HCT116 (cell line): ENCODE measurements at places on chromosomes 1 and 21. TPM values are rescaled to one million over a fixed set of nuclear protein-coding genes. Genes with fewer than 3 reads are reported as not detected.
A peak's percentile ranks its signal among the peaks of the same experiment; 100 is the strongest.

DNA sequence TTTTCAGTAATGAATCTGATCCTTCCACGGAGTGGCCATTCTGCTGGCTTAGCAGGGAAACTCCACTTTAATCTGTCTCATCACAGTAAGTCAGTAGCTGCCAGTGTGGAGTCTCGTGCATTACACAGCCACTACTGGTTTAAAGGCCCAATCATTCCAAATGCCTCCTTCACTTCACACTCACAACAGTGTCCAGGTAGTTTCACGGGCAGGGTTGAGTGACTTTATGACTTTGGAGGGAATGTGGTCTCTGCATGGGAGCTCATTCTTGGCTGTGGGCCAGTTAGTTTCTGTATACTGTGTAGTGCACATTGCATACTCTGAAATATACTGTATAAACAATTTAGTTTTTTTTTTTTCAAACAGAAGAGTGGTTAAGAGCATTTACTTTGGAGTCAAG is 34.6 kb upstream of the C1orf87 start:
- H3K4me1 ChIP-seq: no peaks in the 10 kb centered on the region
- H3K36me3 ChIP-seq: no peaks in the 10 kb centered on the region
- H3K27me3 ChIP-seq: no peaks in the 10 kb centered on the region
- no peak overlapping the region for H3K27ac ChIP-seq

- no peak overlapping the region for H3K4me3 ChIP-seq
- no peaks in the 10 kb centered on the region for H3K36me3 ChIP-seq
- no peak for DNase-seq
- no peak overlapping the region for H3K27ac ChIP-seq
Observed at GRCh38 chr1:29415861-29416260, 179.5 kb downstream of the PTPRU start.

DNA sequence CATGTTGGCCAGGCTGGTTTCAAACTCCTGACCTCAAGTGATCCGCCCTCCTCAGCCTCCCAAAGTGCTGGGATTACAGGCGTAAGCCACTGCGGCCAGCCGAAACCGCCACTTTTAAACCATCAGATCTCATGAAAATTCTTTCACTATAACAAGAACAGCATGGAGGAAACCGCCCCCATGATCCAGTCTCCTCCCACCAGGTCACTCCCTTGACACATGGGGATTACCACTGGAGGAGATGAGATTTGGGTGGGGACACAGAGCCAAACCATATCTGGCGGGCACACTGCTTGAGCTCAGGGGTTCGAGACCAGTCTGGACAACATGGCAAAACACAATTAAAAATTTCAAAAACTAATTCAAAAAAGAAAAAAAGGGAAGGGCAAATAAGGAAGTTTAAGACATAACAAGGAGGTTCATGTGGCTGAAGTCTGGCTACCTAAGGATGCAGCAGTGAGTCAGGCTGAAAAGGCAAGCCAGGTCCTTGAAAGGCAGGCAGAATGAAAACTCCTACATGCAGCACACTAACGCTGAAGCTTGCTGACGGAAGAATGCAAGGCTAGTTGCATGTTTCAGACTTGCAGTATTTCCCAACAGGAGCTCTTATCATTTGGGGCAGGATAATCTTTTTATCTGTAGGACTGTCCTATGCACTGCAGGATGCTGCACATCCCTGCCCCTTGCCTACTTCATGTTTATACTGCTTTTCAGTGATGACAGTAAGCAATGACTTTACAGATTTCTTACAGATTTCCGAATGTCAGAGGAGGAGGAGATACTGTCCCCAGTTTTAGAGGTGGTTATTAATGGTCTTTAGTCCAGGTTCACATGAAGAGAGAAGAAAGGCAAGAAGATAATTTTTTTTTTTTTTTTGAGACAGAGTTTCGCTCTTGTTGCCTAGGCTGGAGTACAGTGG is 49.3 kb downstream of the FBXO42 start:
- no peak overlapping the region for H3K4me3 ChIP-seq
- no peaks in the 10 kb centered on the region for H3K27me3 ChIP-seq
- H3K27ac ChIP-seq: no peak overlapping the region
- no peak for DNase-seq
- H3K4me1 ChIP-seq: no peaks in the 10 kb centered on the region
- H3K36me3 ChIP-seq: peaks cover 7% of the 10 kb centered on the region; the same call in 1 of the 2 replicates

GRCh38 chr1:94236630-94237290 is 624 bp downstream of the ARHGAP29 start:
- peak overlapping the region; percentile 83 for H3K4me3 ChIP-seq
- H3K4me1 ChIP-seq: peaks cover 83% of the 10 kb centered on the region
- H3K27me3 ChIP-seq: no peaks in the 10 kb centered on the region

- H3K27me3 ChIP-seq: no peaks in the 10 kb centered on the region
- DNase-seq: no peak
- no peak overlapping the region for H3K4me3 ChIP-seq
- H3K36me3 ChIP-seq: no peaks in the 10 kb centered on the region
Observed at GRCh38 chr1:86068841-86069756, 87.5 kb downstream of the COL24A1 start.

GRCh38 chr1:175232335-175232734 is 39.8 kb upstream of the KIAA0040 start:
- H3K36me3 ChIP-seq: no peaks in the 10 kb centered on the region
- no peaks in the 10 kb centered on the region for H3K27me3 ChIP-seq
- no peak for DNase-seq
- no peak overlapping the region for H3K27ac ChIP-seq

GRCh38 chr1:22772014-22772413 is 61.4 kb downstream of the EPHB2 start:
- no peak for DNase-seq
- H3K36me3 ChIP-seq: no peaks in the 10 kb centered on the region

DNA sequence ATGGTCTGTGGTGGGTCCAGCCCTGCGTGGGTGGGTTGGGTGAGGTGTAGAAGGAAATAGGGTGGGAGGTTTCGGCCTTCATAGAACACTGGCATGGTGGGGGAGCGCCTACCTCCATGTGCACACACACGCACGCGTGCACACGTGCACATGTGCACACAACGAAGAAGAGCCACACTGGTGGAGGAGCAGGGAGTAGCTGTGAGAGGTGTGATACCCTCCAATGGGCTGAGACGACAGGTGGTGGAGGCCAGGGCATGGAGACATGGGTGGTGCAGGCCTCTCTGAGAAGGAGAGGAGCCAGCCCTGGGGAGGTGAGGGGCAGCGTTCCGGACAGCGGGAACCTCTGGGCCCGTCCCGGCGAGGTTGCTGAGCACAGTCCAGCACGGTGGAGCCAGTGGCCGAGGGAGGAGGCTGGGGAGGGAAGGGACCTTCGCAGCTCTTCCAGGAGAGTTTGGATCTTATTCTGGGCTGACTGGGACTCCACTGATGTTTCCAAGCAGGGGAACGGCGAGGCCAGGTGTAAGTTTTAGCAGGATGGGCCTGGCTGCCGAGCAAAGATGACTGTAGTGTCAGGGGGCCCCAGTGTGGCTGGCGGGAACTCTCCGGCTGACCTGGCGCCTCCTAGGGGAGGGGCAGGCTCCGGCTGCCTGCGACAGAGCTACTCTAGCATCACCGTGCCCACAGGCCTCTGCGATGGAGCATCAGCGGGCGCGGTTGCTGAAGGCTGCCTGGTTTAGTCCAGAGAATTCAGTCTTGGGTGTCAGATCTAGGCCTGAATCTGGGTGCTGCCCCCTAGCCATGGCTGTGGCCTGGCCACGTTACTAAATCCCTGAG is 107.2 kb downstream of the ARHGEF10L start:
- no peak overlapping the region for H3K27ac ChIP-seq
- no peak overlapping the region for H3K4me3 ChIP-seq
- H3K36me3 ChIP-seq: no peaks in the 10 kb centered on the region
- DNase-seq: no peak
- H3K4me1 ChIP-seq: no peaks in the 10 kb centered on the region

DNA sequence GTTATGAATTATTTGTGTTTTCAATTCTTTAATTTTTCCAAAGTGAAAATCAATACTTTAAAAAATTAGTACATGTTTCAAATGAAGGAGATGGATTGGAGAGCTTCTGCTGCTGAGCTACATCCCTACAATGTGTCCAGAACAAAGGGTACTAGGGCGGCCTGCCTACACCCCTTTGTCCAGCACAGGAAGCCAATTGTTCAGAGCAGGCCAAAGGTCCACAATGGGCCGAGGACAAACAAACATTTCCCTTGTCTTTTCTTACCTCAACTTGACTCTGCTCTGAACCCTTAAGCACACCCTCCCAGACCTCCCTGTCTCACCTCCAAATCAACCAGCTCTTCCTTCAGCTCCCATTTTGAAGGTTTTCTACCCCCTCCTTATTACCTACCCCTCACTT is 39.4 kb upstream of the CAMK1G start:
- no peak overlapping the region for H3K27ac ChIP-seq
- DNase-seq: no peak
- peaks cover 32% of the 10 kb centered on the region for H3K27me3 ChIP-seq
- peaks cover 13% of the 10 kb centered on the region for H3K4me1 ChIP-seq
- H3K4me3 ChIP-seq: no peak overlapping the region

DNA sequence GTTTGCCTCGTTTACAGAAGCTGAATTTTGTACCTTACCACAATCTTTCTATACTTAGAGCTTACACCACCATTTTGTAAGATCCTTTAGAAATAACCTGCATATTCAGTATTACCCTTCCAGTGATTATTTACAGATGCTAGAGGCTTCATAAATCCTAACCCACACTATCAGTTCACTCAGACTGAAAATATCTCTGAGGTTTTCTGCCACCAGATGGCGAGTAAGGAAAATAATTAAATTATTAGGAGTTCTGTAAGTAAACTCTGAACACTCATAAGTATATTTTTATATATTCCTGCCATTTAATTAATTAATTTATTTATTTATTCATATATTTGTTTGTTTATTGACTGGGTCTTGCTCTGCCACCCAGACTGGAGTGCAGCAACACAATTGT is 1635.2 kb downstream of the PLA2G4A start:
- H3K27me3 ChIP-seq: no peaks in the 10 kb centered on the region
- no peak for DNase-seq
- H3K36me3 ChIP-seq: no peaks in the 10 kb centered on the region
- H3K27ac ChIP-seq: no peak overlapping the region

GRCh38 chr1:116682641-116683221 is 15.2 kb upstream of the IGSF3 start:
- H3K4me3 ChIP-seq: no peak overlapping the region
- no peak overlapping the region for H3K27ac ChIP-seq
- H3K36me3 ChIP-seq: no peaks in the 10 kb centered on the region
- no peaks in the 10 kb centered on the region for H3K27me3 ChIP-seq
- DNase-seq: no peak
- peaks cover 7% of the 10 kb centered on the region for H3K4me1 ChIP-seq

DNA sequence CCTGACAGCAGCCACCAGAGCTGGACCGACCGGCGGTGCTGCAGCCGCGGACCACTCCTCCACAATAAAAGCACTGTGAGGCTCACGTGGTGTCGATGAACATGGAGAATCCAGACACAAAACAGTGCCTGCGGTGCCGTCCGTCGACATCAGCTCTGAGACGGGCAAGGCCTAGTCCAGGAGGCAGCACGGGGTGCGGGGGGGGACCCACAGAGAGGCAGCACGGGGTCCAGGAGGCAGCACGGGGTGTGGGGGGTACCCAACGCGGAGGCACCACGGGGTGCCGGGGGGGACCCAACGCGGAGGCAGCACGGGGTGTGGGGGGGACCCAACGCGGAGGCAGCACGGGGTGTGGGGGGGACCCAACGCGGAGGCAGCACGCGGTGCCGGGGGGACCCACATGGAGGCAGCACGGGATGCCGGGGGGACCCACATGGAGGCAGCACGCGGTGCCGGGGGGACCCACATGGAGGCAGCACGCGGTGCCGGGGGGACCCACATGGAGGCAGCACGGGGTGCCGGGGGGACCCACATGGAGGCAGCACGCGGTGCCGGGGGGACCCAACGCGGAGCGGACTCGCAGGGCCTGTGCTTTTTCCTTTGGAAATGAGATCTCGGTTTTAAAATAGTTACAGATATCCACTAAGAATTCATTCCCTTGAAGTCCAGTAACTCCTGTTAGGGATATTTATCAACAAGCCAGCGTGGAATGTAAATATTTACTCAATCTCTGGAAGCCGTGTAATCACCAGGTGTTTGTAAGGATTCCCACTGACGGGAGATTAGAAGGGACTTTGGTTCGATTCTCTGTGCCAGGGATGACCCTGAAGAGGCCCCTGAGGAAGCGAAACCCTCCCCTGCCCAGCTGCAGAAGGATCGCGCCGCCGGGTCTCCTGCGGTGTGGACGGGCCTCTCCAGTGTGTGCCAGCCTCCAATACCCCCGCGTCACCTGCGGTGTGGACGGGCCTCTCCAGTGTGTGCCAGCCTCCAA is 52.1 kb downstream of the COL6A1 start:
- no peak overlapping the region for H3K4me3 ChIP-seq
- DNase-seq: no peak
- H3K27me3 ChIP-seq: no peaks in the 10 kb centered on the region
- no peaks in the 10 kb centered on the region for H3K4me1 ChIP-seq
- H3K27ac ChIP-seq: no peak overlapping the region
- H3K36me3 ChIP-seq: no peaks in the 10 kb centered on the region

DNA sequence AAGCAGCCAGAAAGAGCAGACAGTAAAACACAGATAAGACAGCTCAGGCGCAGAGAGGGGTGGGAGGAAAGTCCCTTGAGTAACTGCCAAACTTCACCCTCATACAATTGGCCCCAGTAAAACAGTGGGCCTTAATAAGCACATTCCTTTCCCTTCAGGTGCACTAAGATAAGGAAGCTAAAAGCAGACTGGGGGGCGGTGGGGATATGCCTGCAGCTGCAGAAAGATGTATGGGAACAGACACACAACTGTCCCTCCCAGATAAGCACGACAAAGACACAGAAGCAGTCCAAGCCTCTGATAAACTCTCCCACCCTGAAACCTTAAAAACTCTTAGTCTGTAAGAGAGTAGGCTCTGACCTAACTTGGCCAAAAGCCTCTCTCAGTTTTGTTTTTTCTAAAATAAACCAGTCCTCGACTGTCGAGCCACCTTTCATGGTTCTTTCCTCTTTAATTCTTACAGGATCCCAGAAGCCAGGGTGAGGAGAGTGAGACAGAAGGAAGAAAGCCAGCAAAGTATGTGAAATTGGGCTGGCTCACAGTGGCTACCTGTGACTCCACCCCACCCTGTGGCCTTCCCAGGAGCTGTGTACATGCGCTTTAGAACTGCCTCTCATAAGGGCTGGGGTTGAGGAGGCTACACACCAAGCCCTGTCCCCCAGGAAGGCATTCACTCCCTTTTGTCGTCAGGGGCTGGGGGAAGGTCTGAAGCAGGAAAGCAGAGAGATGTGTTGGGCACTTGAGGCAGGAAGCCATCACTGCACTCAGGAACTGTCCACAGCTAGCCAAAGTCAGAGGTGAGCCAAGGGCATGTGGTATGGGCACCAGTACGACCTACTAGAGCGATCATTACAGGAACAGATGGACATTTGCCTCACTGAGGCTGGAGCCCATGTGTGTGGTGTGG is 4.6 kb downstream of the PGLYRP4 start:
- no peak for DNase-seq
- H3K4me3 ChIP-seq: no peak overlapping the region
- no peak overlapping the region for H3K27ac ChIP-seq
- H3K27me3 ChIP-seq: peaks cover 43% of the 10 kb centered on the region
- H3K36me3 ChIP-seq: no peaks in the 10 kb centered on the region
- H3K4me1 ChIP-seq: no peaks in the 10 kb centered on the region

AMPD1 gene
- not detected for total RNA-seq

C1orf185 gene
- not detected for total RNA-seq

CELF3 gene
- total RNA-seq: not detected

TSPEAR gene
- total RNA-seq: not detected

SASS6 gene
- total RNA-seq: 13.7 TPM

PTPRC gene
- 1.2 TPM for total RNA-seq

ERMAP gene
- 5.4 TPM for total RNA-seq

ERICH3 gene
- total RNA-seq: not detected

ANKRD34A gene
- total RNA-seq: 1.1 TPM

LCE3E gene
- total RNA-seq: not detected

HSD3B2 gene
- total RNA-seq: 1.4 TPM

AKR7A3 gene
- total RNA-seq: 1.7 TPM

KCNE1 gene
- total RNA-seq: not detected

PCAT6 gene
- total RNA-seq: 1.9 TPM

FAM163A gene
- not detected for total RNA-seq

B3GALT2 gene
- 0.15 TPM for total RNA-seq

IRF6 gene
- total RNA-seq: 35.2 TPM
